ENCODE measurements at places on chromosomes 11 and 22. TPM values are rescaled to one million over a fixed set of nuclear protein-coding genes. Genes with fewer than 3 reads are reported as not detected.

Gene MYOD1
- polyA plus RNA-seq: not detected

Gene HTR3A
- 0.38 TPM for polyA plus RNA-seq

Gene ARHGAP8
- 8.5 TPM for polyA plus RNA-seq

Gene DDIAS
- polyA plus RNA-seq: 2.7 TPM

Gene ALDH3B1
- polyA plus RNA-seq: 4.8 TPM

Gene GAB4
- polyA plus RNA-seq: 0.36 TPM

Gene COA4
- 58.6 TPM for polyA plus RNA-seq

Gene USP2
- polyA plus RNA-seq: 13.8 TPM

Gene SLC1A2
- 167 TPM for polyA plus RNA-seq

Measured in spinal cord (tissue), 10 donors.